IPS-NIHi11 (cell line): ENCODE measurements at places on chromosomes 3 and 15.

DNA sequence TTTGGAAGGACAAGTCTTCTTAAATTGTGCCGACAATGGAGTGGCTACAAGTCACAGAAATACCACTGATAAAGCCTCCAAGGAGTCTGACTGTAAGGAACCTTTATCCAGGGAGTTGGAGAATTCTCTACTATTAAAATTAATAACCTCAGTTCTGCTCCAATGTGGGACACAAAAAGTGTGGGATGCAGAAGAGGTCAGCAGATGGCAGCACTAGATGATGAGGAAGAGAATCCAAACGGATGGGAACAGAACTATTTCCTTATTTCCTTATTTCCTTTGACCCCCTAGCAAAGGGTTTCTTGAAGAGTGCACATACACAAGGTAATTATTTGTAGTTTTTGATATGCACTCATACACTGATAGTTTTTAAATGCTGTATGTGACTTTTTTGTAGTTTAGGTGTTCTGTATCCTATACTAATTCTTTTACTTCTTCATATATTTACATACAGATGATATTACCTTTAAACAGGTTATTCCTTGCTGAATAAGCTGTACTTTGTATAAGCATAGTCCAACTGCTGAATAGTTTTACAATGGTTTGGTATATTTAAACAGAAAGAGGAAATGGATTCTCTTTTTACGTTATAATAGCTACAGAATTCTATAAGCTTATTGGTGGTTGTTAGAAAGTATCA, 25.6 kb upstream of the NLGN1 start:
- peak; percentile 59 for DNase-seq

GRCh38 chr3:112874725-112875124, 28.1 kb upstream of the CD200R1L start:
- DNase-seq, result no peak

GRCh38 chr3:126972866-126973265, 10.0 kb upstream of the PLXNA1 start:
- no peak for DNase-seq

DNA sequence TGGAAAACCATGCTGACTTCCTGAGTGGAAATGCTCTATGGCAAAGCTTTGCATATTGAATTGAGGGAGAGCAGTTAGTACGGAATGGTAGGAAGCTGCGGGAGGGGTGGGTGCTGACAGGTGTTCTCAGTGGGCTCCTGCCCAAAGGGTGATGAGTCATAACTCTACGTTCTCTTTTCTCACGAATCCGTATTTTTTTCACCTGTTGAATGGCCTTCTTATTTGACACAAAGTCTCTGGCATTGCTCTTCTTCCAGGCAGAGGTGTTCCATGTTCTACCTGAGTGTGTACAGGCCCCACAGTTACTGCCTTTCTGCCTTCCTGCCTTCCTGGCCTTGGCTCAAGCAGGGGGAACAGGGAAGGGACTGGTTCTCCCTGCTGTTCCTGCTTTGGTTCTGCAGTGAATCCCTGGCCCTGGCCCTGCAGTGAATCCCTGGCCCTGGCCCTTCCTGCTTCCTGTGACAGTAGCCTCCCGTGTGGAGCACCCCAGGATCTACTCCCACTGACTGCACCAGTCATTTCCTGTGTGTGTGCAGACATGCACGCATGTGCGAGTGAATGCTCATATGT, 31.9 kb downstream of the TRAK1 start:
- DNase-seq, result no peak

DNA sequence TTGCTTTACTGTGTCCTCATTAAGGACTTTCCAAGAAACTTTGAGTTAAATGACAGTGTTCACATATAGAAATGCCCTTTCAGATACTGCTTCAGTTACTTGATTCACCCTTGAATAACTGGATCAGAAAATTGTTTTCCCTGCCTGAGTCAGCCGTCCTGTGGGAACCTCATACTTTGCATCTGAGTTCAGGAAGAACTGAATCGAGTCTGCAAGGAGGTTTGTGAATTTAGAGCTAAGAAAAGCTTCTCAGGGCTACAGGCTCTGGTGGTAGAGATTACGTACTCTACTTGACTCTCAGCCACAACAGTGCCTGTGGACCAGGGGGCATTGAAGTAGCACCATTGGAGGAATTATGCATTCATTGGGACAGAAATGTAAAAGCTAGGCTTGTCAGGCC, 252.4 kb upstream of the C2CD4B start:
- no peak for DNase-seq

DNA sequence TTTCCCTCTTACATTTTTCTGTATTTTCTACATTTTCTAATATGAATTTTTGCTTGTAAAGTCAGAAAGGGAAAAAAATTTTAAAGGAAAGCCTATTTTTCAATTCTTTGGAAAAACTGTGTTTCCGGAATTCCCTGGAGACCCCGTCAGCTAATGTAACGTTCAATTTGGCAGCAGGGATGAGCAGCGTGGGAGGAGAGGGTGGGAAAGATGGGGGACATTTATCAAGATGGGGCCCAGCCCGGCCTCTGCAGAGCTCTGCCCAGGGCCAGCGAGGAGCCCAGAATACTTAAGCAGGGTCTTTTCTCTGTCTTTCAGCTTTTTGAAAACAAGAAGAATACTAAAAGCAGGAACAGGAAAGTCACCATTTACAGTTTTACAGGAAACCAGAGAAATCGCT, 129.0 kb downstream of the LRRK1 start:
- no peak for DNase-seq

GRCh38 chr15:84035399-84035766, 200.2 kb upstream of the GOLGA6L4 start:
- peak; percentile 73 for DNase-seq

- no peak for DNase-seq
These were observed 691 bp downstream of the RHCG start for GRCh38 chr15:89495638-89496145.

GRCh38 chr15:91919014-91919534, 65.6 kb downstream of the SLCO3A1 start:
- no peak for DNase-seq

- DNase-seq, result no peak
These were observed 57.0 kb upstream of the COL6A6 start for GRCh38 chr3:130459944-130460343.

DNA sequence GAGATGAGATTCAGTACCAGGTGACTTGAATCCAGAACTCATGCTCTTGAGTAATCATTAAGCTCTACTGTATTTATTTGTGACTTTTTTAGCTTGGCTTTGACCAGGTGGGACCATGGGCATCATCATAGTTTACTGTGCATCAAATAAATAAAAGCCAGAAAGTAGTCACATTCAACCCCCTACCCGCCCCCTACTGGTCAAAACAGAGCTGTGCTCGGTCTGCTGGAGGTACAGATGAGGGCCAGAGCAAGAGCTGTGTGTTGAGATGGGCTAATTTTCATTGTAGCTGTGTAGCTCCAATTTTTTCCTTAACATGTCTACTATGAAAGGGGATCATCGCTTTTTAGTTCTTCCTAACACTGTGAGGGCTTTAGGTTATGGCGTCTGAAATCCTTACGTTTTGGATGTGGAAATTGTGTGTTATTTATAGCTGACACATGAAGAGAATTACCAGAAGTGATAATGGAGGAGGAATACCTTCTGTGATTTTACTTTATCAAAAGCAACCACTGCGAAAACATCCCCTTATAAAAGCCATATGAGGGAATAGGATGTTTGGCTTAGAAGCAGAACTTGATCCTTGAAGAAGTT, 375.1 kb downstream of the PTPRG start:
- DNase-seq, result peak; percentile 49

GRCh38 chr3:192570821-192571791, 156.2 kb downstream of the FGF12 start:
- DNase-seq, result peak; percentile 13
